ENCODE measurements at places on chromosomes 4 and X.
A peak's percentile ranks its signal among the peaks of the same experiment; 100 is the strongest.

DNA sequence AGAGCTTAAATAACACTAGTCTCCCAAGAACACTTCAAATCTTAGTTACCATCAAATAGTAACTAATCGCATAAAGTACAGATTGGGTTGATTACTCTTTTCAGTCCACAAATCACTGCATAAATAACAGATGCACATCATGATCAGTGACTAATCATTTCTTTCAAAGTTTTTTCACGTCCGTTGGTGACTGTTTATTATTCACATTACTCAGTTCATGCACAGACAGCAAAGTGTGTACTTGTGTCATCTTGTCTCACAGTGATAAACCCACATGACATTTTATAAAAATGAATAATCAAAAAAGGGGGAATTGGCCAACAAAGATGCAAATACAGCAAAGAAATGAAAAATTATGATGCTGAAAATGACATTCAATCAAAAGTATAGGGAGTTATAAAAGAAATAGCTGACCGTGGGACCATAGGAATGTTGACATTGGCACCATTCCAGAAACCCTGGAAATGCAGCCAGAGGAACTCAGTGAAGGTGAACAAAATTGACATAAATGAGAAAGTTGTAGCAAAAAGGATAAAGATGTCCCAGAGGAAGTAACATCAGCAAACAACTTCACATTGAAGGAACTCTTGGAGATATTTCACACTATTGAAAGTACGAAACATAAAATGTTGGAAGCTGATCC is 161.5 kb downstream of the SOX3 start:
- H3K4me3 ChIP-seq = no peak overlapping the region
- no peaks in the 10 kb centered on the region for H3K4me1 ChIP-seq
- H3K36me3 ChIP-seq = no peaks in the 10 kb centered on the region
- H3K27ac ChIP-seq = no peak overlapping the region
- H3K27me3 ChIP-seq = no peaks in the 10 kb centered on the region

DNA sequence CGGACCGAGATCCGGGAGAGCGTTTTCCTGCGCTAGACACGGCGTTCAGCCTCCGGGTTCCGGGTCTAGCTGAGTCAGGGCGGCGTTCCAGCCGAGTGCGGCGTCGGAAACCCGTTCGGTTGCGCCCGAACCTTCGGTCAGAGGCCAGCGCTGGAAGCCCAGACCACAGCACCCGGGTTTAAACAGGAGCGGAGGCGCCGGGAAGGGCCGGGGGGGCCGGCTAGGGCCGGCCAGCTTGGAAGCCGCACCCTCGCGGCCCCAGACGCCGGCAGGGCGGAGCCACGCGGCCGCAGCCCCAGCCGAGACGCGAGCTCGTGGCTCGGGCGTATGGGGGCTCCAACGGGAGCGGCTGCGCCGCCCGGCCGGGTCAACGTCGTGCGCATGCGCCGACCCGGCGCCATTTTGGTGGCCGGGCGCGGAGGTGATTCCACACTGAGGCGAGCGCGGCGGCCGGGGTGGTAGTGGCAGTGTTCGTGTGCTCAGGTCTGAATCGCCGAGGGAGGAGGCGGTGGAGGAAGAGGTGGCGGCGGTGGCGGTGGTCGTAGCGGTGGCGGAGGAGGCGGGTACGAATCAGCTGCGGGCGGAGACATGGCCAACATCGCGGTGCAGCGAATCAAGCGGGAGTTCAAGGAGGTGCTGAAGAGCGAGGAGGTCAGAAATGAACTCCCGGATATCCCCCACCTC is at the start of gene UBE2K:
TSS of gene UBE2K (plus strand) at position 397 of the 684 bp plus-strand sequence. CDS start at position 589, 192 bp downstream.
- peak within 1 kb of the TSS; percentile 88 for H3K27ac ChIP-seq
- peaks cover 7% of the 10 kb centered on the region for H3K36me3 ChIP-seq
- H3K4me3 ChIP-seq = peak within 1 kb of the TSS; percentile 66
- peak; percentile 71 for DNase-seq

- peak overlapping the region; percentile 81 for H3K4me3 ChIP-seq
- no peak for DNase-seq
- 0 out of 2 replicates have a peak, but pooled peaks cover 2% of the 10 kb centered on the region for H3K4me1 ChIP-seq
- H3K36me3 ChIP-seq = no peaks in the 10 kb centered on the region
- peak overlapping the region; percentile 63 for H3K27ac ChIP-seq
- no peaks in the 10 kb centered on the region for H3K27me3 ChIP-seq
Measured at GRCh38 chrX:101347859-101348451, 587 bp downstream of the TIMM8A start.

GRCh38 chr4:169369634-169370033 is 98.9 kb upstream of the SH3RF1 start:
- no peak for DNase-seq
- no peak overlapping the region for H3K27ac ChIP-seq
- H3K27me3 ChIP-seq = no peaks in the 10 kb centered on the region
- H3K4me3 ChIP-seq = no peak overlapping the region
- no peaks in the 10 kb centered on the region for H3K36me3 ChIP-seq

DNA sequence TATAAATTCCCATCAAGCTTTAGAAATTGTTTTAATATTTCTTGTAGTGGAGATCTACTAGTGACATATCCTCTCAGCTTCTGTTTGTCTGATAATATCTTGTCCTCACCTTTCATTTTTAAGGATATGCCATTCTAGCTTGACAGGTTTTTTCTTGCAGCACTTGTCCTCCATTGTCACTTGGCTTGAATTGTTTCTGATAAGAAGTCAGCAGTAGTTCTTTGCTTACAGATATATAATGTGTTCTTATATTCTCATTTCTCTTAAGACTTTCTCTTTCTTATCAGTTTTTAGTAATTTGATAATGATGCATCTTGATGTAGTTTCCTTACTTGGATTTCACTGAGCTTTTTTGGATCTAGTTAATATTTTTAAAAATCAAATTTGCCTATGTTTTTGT is 120.6 kb upstream of the NUDT6 start:
- H3K4me3 ChIP-seq = no peak overlapping the region
- H3K27ac ChIP-seq = no peak overlapping the region
- no peaks in the 10 kb centered on the region for H3K36me3 ChIP-seq
- H3K27me3 ChIP-seq = no peaks in the 10 kb centered on the region
- no peaks in the 10 kb centered on the region for H3K4me1 ChIP-seq
- DNase-seq = peak; percentile 3

DNA sequence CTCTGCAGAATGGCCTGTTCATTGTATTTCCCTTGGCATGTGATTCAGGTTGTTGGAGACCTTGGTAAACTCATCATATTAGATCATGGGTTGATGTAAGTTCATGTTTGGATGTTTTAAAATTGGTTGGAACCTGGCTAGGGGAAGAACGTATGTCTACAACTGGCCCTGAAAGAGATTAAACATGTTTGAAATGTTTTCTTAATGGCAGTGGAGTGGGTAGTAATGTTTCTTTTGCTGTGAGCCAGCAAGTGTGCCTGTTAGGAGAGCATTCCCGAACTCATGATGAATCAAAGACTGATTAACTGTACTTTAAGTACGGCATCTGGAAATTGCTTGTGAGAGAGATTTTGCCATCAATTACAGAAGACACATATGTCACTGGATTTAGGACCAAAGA is 44.5 kb upstream of the SLC4A4 start:
- H3K36me3 ChIP-seq = no peaks in the 10 kb centered on the region
- no peak overlapping the region for H3K4me3 ChIP-seq
- no peak overlapping the region for H3K27ac ChIP-seq
- no peak for DNase-seq

Measured in HCT116 (cell line).